ENCODE measurements at places on chromosomes 1 and 21.

DNA sequence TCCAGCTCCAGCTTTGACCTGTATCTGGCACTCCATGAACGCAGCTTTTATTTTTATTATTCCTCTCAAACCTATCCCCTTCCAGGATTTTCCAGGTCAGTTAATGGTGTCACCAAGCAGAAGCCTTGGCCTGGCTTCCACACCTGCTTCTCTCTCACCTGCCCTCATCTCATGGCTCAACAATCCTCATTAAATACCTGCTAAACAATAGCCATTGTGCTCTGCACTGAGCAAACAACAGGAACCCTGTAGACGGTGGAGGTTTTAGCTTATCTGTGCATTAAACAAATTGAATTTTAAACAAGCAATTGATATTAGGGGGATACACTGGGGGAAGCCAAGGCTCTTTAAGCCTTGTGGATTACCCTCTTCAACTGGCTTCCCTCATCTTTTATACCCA is 15.3 kb downstream of the PYCR2 start:
- no peak for DNase-seq

GRCh38 chr1:183987593-183988318 is 49.8 kb downstream of the COLGALT2 start:
- DNase-seq: no peak

DNA sequence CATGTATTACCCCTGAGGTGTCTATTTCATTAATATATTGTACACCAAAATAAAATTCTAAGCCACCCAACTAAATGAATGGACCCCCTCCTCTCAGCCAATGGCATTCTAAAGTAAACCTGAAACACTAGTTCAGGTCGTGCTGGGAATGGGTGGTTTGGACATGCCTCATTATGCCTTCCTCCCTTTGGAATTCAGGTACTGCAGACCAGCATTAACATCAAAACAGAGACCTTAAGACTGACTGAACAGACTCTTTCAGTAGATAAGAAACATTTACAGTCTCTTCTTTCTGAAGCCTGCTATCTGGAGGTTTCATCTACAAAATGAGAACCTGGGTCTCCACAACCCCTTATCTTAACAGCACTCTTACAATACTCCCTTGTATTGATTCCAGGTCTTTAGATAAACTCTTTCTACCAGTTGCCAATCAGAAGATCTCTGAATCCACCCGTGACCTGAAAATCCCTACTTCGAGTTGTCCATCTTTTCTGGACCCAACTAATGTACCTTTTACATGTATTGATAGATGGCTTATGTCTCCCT is 93.6 kb downstream of the PKN2 start:
- no peak for DNase-seq

DNA sequence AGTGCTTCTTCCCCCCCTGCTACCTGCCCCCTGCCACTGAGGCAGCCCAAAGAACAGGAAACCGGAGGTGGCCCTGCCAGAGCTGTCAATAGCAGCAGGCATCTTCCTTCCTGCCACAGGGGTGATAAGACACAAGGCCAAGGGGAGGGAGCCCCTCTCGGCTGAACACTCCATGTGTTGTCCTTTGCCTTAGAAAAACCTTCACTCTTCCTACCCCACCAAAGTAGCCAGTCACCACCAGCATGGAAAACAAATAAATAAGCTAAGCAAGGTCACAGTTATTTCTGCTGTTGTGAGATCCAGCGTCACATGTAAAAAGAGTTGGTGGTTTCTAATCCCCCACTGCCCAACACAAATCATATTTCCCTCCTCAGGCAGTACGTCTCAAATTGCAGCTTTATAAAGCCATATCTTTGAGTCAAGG is 104.8 kb upstream of the DPT start:
- DNase-seq: no peak

DNA sequence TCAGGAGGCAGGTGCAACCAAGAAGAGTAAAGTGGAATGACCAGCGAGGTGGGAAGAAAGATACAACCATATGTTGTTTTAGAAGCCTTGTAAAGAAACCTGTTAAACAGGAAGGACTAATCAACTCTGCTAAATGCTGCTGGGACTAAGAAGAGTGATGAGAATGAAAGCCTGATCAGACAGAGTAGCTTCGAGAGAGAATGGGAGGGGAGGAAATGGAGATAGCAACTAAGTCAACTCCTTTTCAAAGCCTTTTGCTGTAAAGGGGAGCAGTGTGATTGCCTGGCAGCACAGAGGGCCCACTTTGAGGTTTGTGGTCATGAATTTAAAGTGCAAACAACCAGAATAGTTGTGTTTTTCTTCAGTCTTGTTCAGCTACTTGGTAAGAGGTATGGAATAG is 31.4 kb downstream of the SLC30A7 start:
- no peak for DNase-seq

- DNase-seq: peak; percentile 80
These were observed 558 bp downstream of the PFKL start for GRCh38 chr21:44300262-44300959.

GRCh38 chr1:156281693-156282478 is 739 bp downstream of the SMG5 start:
- no peak for DNase-seq

DNA sequence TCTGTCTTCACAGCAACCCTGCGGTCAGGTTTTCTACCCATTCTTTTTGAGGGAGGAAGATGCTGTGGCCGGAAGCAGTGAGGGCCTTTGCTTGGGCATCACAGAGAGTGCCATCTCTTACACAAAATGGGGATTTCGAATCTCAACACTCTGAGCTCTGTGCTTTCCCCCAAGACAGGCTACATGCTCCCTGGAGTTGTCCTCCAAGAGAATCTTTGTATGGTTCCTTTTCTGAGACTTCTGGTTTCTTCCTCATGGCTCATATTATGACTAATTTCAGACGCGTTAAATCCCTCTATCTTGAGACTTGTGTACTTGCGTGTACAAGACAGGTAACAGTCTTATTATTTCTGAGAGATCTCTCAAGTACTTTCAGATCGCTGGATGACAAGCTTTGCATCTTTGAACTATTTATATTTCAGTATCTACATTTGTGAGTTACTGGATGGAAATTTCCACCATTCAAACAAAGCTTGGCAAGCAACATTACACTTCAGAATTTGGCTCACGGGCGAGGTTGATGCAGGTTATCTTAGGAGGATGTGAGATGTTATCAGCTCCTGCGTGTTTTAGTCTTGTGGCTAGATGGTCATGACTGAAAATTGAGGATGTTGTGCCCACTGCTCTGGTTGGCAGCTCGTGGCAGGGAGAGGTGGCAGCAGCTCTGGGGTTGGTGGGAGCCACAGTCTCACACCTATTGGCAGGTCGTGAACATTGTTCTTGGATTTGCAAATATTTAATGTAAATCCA is 19.4 kb downstream of the ABCG1 start:
- DNase-seq: no peak

GRCh38 chr1:221430152-221430960 is 311.5 kb downstream of the DUSP10 start:
- no peak for DNase-seq

DNA sequence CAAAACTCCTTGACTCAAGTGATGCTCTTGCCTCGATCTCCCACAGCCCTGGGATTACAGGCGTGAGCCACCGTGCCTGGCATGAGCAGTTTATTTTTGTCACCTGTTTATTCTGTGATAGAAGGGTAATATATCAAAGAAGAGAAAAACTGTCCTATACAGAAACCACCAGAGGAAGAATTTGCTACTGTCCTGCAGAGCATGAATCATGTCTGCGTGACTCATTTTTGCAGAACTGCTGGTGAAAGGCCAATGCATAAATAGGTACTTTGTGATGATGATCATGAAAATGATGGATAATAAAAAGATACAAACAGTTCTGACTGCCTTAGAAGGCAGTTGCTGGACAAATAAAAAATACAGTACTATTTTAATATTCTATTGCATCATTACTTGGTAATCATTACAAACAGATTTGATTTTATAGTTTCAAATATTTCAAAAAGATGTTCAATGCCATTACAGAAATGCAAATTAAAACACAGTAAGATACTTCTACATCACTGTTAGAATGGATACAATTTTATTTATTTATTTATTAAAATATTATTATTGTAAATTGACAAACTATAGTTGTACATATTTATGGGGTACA is 26.5 kb downstream of the RIPPLY3 start:
- DNase-seq: no peak

GRCh38 chr1:111402083-111402482 is 25.5 kb downstream of the OVGP1 start:
- no peak for DNase-seq
